Foreskin melanocyte (primary cell): ENCODE measurements at places on chromosomes 13 and 19.

GRCh38 chr19:14412996-14413692 lies 6.0 kb downstream of the DDX39A start:
- no peak for DNase-seq

- DNase-seq = no peak
Observed at GRCh38 chr13:73602295-73602694, 531.9 kb downstream of the KLF12 start.

DNA sequence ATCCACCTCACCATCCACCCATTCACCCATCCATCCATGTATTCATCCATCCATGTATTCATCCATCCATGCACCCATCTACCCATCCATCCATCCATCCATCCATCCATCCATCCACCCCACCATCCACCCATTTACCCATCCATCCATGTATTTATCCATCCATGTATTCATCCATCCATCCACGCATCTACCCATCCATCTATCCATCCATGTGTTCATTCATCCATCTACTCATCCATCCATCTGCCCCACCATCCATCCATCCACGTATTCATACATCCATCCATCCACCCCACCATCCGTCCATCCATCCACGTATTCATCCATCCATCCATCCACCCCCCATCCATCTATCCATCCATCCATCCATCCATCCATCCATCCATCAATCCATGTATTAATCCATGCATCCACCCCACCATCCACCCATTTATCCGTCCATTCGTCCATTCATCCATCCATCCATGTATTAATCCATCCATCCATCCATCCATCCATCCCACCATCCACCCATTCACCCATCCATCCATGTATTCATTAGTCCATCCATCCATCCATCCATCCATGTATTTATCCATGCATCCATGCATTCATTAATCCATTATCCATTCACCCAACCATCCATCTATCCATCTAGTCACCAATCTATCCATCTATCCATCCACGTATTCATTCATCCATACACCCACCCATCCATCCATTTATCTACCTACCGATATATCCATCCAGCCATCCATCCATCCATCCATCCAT lies 2.6 kb downstream of the IL12RB1 start:
- DNase-seq = no peak

- no peak for DNase-seq
Observed at GRCh38 chr19:12783291-12783848, 7.9 kb upstream of the JUNB start.

DNA sequence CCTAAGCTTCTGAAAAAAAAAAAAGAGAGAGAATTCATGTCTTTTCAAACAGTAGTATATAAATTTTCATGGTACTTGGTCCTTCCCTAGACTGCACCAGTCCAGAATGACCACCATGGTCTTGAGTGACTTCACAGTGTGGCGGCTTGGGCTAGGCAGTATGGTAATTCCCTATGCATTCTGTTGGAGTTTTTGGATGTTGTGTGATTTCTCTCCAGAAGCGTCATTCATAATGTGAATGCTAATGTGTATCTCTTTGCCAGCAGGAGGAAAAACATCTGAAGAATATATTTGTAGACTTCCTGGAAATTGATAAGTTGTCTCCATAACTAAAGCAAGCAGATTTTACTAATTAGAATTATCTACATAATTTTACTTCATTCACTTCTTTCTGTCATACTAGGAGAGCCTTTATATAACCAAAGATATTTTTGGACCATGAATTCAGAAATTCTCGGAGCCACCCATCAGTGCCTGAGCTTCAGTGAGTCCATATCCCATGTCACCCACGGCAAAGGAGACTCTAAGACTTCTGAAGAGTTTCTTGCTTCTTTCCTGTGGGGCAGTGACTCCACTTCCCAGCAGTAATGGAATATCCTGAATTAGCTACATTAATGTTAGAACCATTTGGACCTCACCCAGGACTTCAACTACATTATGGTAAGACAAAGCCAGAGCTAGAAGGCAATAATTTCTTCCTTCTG lies 8.4 kb downstream of the STARD13 start:
- DNase-seq = no peak

- DNase-seq = no peak
Observed at GRCh38 chr13:24632382-24633121, 47.7 kb upstream of the ATP12A start.

DNA sequence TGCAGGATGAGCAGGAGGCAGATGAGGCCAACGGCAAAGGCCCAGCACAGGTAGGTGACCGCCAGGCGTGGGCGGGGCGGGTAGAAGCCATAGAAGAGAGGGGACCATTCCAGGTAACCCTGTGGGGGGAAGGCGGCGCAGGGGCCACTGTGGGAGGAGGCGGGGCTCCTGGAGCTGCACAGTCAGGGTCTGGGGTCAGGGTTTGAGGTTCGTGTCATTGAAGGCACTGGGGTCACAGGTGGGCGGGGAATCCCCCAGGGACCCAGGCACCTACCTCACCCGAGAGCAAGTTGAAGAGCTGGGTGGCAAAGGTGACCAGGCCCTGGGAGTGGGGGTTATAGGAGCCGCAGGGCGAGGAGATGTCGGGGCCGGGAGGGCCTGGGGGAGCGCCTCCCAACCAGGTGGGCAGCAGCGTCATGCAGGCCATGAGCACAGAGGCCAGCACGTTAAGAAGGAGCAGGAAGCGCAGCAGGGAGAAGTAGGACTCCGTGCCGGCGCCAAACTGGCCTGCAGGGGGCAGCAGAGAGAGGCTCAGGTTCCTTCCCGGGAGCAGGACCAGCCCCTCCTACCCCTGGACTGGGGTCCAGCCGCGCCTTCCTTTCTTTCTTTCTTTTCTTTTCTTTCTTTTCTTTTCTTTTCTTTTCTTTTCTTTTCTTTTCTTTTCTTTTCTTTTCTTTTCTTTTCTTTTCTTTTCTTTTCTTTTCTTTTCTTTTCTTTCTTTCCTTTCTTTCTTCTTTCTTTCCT lies 4.6 kb downstream of the TMC4 start:
- peak; percentile 64 for DNase-seq

DNA sequence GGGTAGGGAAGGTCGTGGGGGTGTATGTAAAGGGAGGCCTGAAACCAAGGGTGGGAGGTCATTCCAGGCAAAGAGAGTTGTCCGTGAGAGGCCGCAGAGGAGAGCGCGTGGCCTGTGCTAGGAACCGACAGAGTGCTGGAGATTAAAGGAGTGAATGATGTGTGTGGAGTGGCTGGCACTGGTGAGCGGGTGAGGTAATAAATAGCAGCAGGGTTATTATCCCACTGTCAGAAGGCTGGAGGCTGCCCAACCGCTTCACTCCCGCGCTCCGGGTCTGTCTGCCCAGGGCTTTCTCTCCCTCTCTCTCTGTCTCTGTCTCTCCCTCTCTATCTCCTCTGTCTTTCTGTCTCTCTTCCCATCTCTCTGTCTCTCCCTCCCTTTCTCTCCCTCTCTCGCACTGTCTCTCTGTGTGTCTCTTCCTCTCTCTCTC lies 17.4 kb downstream of the ZNF579 start:
- DNase-seq = no peak

DNA sequence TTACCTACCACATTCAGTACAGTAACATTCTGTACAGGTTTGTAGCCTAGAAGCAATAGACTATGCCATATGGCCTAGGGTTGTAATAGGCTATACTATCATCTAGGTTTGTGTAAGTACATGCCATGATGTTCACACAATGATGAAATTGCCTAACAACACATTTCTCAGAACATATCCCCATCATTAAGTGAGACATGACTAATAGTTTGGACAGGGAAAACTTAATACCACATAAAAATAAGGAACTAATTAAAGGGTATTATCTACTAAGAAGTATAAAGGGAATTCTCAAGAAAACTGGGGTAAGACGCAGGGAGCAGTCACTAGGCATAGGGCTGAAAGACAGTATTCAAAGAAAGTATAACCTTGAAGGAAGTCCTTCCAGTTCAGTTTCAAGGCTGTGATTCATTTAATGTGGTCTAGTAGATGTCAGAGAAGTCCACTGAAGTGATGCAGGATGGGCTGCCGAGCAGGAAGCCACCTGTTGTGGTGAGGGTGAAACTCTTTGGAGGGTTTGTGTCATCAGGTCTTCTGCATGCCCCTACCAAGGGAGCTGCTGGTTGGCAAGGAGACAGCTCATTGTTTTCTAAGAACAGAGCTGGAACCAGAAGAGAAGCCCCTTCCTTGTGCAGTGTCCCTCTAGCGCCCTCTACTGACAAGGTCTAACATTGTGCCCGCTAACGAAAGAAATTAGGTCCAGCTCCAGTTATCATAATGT lies 122.9 kb downstream of the OLFM4 start:
- peak; percentile 17 for DNase-seq

GRCh38 chr19:49518033-49518432 lies 5.6 kb downstream of the FCGRT start:
- DNase-seq = no peak

- no peak for DNase-seq
Observed at GRCh38 chr13:49220036-49220855, at the start of gene MLNR. Gene MLNR (plus strand): TSS chr13:49220338. CDS start chr13:49220338, 0 bp downstream.

- no peak for DNase-seq
Observed at GRCh38 chr19:18708452-18709231, 25.2 kb downstream of the CRTC1 start.

DNA sequence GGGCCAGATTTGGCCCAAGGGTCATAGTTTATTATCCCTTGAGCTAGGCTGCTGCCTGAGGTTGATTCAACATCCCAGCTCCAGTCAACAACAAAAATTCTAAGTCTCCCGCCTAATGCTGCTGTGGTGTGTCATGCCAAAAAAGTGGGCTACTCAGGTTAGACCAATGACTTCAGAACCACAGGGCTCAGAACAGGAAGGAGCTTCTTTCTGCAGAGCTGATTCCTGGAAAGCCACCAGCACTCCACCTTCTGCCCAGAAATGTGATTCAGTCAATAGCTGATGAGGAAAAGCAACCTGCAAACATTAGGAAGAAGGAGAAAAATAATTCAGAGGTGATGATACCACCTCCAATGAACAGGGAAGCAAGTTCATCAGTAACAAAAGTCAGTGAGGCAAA lies 56.1 kb upstream of the SERPINE3 start:
- no peak for DNase-seq

DNA sequence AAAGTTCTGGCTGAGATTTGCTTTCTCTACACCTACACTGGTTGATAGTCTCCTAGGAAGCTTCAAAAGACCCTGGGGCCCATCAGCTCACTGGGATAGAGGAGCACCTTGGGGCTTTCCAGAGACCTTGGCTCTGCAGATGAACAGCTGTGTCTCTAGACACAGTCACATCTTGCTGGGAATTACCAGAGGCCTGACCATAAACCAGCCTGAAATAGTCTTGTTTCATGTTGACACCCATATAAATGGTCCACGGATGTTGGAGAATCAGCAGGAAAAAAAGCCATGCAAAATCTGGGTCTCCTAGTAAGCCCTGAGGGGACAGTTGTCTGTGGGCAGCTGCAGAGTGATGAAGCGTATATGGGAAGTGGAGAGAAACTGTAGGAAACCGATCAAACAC lies 207.6 kb downstream of the DNAJC15 start:
- DNase-seq = no peak

DNA sequence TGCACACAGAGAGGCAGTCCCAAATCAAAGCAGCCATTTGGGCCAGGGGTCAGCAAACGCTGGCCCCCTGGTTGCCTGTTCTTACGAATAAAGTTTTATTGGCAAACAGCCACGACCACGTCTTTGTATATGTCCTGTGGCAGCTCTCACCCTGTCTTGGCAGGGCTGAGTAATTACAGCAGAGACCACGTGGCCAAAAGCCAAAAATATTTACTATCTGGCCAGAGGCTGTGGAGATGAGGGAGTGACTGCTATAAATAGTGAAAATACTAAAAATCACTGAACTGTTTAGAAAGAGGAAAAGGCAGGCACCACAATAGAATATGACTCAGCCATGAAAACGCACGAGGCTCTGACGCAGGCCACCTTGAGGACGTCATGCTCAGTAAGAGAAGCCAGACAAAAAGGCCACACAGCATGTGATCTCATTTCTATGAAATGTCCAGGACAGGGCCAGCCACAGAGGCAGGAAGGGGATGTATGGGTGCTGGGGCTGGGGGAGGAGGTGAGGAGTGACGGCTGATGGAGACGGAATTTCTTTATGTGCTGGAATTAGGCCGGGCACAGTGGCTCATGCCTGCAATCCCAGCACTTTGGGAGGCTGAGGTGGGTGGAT lies 29.4 kb downstream of the SMIM24 start:
- DNase-seq = peak; percentile 100

DNA sequence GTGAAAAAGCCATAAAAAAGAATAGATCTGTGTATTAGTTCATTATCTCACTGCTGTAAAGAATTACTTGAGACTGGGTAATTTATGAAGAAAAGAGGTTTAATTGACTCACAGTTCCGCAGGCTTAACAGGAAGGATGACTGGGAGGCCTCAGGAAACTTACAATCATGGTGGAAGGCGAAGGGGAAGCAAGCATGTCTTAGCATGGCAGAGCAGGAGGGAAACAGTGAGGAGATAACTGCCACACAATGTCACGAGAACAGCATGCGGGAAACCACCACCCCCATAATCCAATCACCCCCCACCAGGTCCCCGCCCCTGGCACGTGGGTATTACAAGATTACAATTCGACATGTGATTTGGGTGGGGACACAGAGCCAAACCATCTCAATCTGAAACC lies 39.1 kb upstream of the EEF1AKMT1 start:
- DNase-seq = no peak

DNA sequence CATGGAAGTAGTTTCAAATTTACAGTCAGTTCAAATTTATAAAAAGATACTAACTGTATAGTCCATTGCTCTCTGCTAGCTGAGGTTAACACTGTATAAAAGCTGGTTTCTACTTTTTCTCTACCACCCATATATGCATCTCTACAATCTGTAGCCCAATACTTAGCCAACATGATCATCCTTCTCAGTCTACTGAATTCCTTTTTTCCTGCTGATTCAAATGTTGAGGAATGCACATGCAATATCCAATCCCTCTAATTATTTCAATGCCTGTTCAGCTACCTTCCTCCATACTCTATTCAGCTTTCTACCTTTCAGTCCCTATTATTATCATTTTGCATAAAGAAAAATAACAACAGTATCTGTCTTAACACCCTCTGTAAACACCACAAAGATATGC lies 15.6 kb downstream of the KPNA3 start:
- DNase-seq = no peak

- DNase-seq = peak; percentile 3
Observed at GRCh38 chr19:33683881-33684537, 62.3 kb downstream of the CHST8 start.

GRCh38 chr19:2477732-2478191 lies 1.8 kb downstream of the GADD45B start:
- DNase-seq = no peak

GRCh38 chr19:23391236-23391635 lies 4.0 kb downstream of the ZNF91 start:
- no peak for DNase-seq

GRCh38 chr13:97120976-97121375 lies 101.2 kb upstream of the MBNL2 start:
- no peak for DNase-seq
